Dermis blood vessel endothelial cell (primary cell): ENCODE measurements at places on chromosomes 16 and 17. TPM values are rescaled to one million over a fixed set of nuclear protein-coding genes. Genes with fewer than 3 reads are reported as not detected.

DNA sequence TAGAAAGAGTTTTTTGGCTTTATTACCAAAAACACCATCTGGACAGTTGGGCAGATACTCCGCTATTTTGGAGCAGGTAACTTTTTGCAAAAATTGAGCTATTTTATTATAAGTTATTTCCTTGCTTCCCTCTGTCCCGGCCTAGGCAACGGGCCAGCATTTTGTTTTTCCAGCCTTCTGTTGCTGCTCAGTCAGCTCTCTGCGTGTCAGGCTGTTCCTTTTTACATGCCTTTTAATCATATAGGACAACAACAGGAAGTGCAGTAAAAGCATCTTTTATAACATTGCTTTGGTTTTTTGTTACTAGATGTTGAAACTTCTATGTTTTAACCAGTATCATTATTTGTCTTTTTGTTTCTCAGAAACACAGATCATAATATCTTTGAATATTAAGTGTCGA is 30.4 kb downstream of the PPM1D start:
- peak; percentile 81 for DNase-seq

GRCh38 chr17:50255766-50256635 is 18.3 kb upstream of the TMEM92 start:
- DNase-seq: no peak

GRCh38 chr16:29684679-29685078 is 5.7 kb downstream of the QPRT start:
- DNase-seq: no peak

DNA sequence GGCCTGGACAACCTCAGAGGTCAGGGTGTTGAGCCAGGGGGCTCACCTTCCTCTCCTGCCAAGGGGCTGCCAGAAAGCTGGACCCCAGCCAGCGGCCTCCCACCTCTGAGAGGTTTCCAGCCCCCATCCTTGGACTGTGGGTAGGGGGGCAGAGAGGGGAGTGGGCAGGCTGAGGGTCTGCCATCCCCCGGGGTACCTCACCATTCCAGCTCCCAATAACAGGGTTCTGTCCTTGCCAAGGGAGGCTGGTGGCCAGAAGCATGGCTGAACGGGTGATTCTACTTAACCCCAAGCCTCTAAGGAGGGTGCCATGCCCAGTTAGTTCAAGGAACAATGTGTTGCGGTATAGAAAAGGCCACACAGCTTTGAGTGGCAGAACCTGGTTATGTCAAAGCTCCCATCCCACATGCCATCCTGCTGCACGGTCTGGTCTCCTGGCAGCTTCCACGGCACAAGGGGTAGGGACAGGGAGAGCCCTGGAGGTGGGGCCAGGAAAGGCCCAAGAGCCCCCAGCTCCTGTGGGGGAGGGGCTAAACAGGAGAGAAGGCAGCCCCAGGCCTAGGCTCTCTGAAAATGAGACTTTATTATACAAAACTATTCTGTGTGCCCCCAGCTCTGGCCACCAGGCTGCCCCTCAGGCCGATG is 19.8 kb downstream of the B9D1 start:
- DNase-seq: no peak

- DNase-seq: no peak
These were observed 130.1 kb downstream of the PRKCA start for GRCh38 chr17:66432411-66432957.

- no peak for DNase-seq
These were observed 7.6 kb downstream of the ADCY7 start for GRCh38 chr16:50273888-50274325.

DNA sequence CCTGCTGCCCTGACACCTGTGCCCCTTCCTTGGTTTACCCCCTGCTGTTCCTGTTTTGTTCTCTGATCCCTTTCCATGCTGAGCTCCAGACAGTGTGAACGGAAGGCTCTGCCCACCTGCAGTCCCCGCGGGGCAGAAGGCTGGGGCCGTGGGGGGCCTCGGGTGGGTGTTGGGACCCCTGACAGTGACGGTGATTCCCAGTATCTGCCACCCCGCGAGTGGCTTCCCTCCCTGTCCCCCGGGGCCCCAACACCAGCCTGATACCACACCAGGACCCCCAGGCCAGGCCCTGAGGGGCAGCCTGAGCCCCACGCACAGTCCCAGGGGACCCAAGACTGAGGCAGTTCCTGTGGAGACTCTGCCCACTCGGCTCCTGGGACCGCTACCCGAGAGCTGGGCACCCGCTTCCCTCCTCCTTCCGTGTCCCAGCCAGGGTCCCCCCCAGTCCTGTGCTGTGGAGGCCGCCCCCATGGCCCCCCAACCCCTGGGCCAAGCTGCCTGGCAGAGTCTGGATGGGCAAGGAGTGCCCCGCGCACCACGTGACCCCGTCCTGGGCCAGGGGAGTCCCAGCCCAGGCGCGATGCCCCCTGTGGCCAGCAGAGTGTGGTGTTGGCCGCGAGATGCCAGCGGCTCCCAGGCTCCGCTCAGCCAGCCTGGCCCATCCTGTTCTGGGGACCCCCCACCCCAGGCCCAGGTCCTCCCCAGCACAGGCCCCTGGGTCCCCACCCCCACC is 10.0 kb upstream of the C1QTNF8 start:
- DNase-seq: peak; percentile 78

The CES5A gene
- not detected in 2 replicates for total RNA-seq

GRCh38 chr17:48003417-48004151 is 32.7 kb downstream of the CDK5RAP3 start:
- no peak for DNase-seq

DNA sequence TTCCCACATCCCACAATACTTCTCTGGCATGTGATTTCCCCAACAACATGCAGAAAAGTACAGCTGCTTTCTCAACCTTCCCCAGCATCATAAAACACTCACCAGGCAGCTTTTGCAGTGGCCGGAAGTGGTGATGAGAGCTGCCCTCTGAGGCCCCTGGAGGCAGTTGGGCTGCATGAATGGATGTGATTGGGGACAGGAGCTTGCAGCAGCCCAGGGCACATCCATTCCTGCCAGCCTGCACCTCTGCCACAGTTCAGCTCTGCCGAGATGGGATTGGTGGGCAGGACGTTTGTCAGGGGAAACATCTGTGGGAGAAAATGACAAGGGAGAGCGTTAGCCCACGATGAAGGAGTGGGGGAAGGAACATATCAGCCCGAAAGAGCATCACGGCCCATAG is 19.8 kb downstream of the NUBP1 start:
- no peak for DNase-seq

DNA sequence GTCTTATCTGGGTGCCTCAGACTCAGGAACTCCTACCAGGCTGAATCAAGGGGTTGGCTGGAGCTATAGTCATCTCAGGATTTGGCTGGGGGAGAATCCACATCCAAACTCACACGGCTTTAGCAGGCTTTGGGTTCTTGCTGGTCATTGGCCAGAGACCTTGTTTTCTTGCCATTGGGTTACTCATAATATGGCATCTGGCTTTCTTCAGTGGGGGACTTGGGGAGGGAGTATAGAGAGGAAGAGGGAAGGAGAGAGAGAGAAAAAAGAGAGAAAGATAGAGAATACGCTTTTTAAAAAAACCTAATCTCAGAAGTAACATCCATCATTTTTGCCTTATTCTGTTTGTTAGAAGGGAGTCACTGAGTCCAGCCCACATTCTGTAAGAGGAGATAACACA is 191.5 kb upstream of the SHISA6 start:
- DNase-seq: no peak

GRCh38 chr17:58783380-58783779 is 27.7 kb downstream of the PPM1E start:
- DNase-seq: peak; percentile 3

- no peak for DNase-seq
These were observed 5.5 kb upstream of the SRL start for GRCh38 chr16:4247460-4247784.

The EFNB3 gene
- 0.14 and 0.51 TPM in 2 replicates for total RNA-seq

The ECI1 gene
- 32.3 and 37.8 TPM in 2 replicates for total RNA-seq

DNA sequence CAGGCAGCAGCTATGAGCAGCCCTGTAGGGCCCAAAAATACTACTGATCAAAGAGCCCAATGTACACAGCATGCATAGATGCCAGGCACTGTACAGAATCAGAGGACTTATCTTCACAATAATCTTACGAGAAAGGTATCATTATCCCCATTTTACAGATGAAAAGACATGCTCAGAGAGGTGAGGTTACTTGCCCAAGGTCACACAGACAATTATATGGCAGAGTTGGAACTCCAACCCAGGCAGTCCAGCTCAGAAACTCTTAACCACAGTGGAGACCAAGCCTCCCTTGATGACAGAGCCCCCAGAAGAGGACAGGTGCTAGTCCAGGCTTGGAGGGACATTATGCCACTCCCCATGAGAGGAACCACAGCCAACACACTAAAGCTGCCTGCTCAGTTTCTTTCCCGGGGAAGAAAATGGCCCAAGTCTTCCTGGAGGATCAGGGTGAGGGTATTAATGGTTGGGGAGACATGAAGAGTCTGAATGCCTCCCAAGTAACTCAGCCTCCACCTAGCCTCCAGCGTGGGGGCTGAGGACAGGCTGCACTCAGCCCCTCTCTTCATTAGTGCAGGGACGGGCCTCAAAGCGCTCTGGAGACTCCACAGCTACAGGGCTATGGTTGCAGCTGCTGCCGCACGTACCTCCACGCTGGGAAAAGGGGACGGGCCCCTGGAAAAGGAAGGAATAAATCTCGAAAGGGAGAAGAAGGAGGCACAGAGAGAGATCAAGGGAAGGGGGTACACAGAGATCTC is 826 bp downstream of the UNC119 start:
- peak; percentile 35 for DNase-seq
